ENCODE measurements at places on chromosomes 6 and 20. TPM values are rescaled to one million over a fixed set of nuclear protein-coding genes. Genes with fewer than 3 reads are reported as not detected.

- no peaks in the 10 kb centered on the region for H3K36me3 ChIP-seq
- no peak overlapping the region for H3K27ac ChIP-seq
- H3K27me3 ChIP-seq, result peaks cover 66% of the 10 kb centered on the region
- peaks cover 4% of the 10 kb centered on the region for H3K4me1 ChIP-seq
These were observed 1.9 kb upstream of the MYT1 start for GRCh38 chr20:64162239-64162910.

- no peaks in the 10 kb centered on the region for H3K27me3 ChIP-seq
- peak overlapping the region; percentile 2 for H3K4me3 ChIP-seq
- peaks cover 52% of the 10 kb centered on the region for H3K4me1 ChIP-seq
These were observed 28.1 kb downstream of the NCOA7 start for GRCh38 chr6:125818772-125819260.

GRCh38 chr6:126094411-126094810 lies 108.1 kb downstream of the TRMT11 start:
- H3K36me3 ChIP-seq, result peaks cover 3% of the 10 kb centered on the region
- H3K27me3 ChIP-seq, result no peaks in the 10 kb centered on the region
- no peak overlapping the region for H3K27ac ChIP-seq

GRCh38 chr6:153108315-153108714 lies 22.8 kb downstream of the RGS17 start:
- no peaks in the 10 kb centered on the region for H3K36me3 ChIP-seq
- no peak overlapping the region for H3K4me3 ChIP-seq
- H3K4me1 ChIP-seq, result peaks cover 14% of the 10 kb centered on the region

Gene FRK
- total RNA-seq, result 8.6 TPM

- H3K27ac ChIP-seq, result no peak overlapping the region
- H3K4me1 ChIP-seq, result no peaks in the 10 kb centered on the region
- no peaks in the 10 kb centered on the region for H3K36me3 ChIP-seq
- H3K4me3 ChIP-seq, result no peak overlapping the region
- no peak for DNase-seq
- H3K27me3 ChIP-seq, result peaks cover 17% of the 10 kb centered on the region
These were observed 60.8 kb downstream of the RBM38 start for GRCh38 chr20:57451795-57452661.

DNA sequence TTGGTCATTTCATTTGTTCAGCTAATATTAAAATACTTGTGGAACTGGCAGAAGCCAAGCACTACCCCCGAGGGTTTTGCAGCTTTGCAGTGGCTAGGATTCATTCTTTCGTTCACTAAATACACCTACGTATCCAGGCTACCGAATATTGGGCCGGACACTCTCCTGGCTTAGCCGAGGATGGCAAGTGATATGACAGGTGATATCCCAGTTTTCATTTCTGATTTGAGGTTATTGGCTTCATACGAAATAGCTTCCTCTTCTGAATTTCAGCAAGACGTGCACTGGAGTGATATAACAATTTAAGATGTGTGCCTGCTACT lies 536 bp upstream of the MTFR2 start:
- peaks cover 27% of the 10 kb centered on the region for H3K4me1 ChIP-seq
- no peaks in the 10 kb centered on the region for H3K36me3 ChIP-seq
- H3K27ac ChIP-seq, result peak overlapping the region; percentile 88
- no peak for DNase-seq

Gene ABHD16B
- total RNA-seq, result not detected

GRCh38 chr6:73532293-73532692 lies 11.5 kb upstream of the EEF1A1 start:
- DNase-seq, result no peak
- no peaks in the 10 kb centered on the region for H3K4me1 ChIP-seq
- H3K27ac ChIP-seq, result no peak overlapping the region
- H3K4me3 ChIP-seq, result no peak overlapping the region
- peaks cover 2% of the 10 kb centered on the region for H3K27me3 ChIP-seq

Gene SUMO4
- 3.6 TPM for total RNA-seq

Gene HUS1B
- total RNA-seq, result 1.3 TPM

- DNase-seq, result no peak
- H3K27me3 ChIP-seq, result no peaks in the 10 kb centered on the region
- peaks cover 8% of the 10 kb centered on the region for H3K4me1 ChIP-seq
- no peak overlapping the region for H3K27ac ChIP-seq
- H3K4me3 ChIP-seq, result no peak overlapping the region
- H3K36me3 ChIP-seq, result no peaks in the 10 kb centered on the region
These were observed 25.2 kb upstream of the TENT5A start for GRCh38 chr6:81777586-81778268.

GRCh38 chr20:316316-317068 lies 8.9 kb upstream of the SOX12 start:
- no peak overlapping the region for H3K4me3 ChIP-seq
- H3K36me3 ChIP-seq, result peaks cover 4% of the 10 kb centered on the region
- DNase-seq, result no peak
- no peak overlapping the region for H3K27ac ChIP-seq

GRCh38 chr6:154460306-154461071 lies 50.0 kb downstream of the CNKSR3 start:
- H3K4me1 ChIP-seq, result peaks cover 7% of the 10 kb centered on the region
- no peaks in the 10 kb centered on the region for H3K27me3 ChIP-seq
- no peaks in the 10 kb centered on the region for H3K36me3 ChIP-seq
- no peak for DNase-seq
- H3K27ac ChIP-seq, result peak overlapping the region; percentile 85
- no peak overlapping the region for H3K4me3 ChIP-seq

DNA sequence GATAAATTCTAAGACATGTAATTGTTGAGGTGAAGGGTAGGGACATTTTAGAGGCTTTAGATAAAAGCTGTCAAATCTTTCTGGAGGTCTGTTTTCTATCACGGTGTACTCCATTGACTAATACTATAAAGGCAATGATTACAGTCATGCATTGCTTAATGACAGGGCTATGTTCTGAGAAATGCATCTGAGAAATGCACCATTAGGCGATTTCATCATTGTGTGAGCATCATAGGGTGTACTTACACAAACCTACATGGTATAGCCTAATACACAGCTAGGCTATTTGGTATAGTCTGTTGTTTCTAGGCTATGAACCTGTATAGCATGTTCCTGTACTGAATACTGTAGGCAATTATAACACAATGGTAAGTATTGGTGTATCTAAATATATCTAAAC lies 71.3 kb upstream of the FYN start:
- H3K27ac ChIP-seq, result no peak overlapping the region
- no peak for DNase-seq
- no peak overlapping the region for H3K4me3 ChIP-seq

Gene GRIK2
- 6.3 TPM for total RNA-seq
